GM23248 (cell line): ENCODE measurements at places on chromosomes 6 and 20.

- peak; percentile 17 for DNase-seq
Observed at GRCh38 chr20:64093013-64093503, 8.9 kb upstream of the LKAAEAR1 start.

DNA sequence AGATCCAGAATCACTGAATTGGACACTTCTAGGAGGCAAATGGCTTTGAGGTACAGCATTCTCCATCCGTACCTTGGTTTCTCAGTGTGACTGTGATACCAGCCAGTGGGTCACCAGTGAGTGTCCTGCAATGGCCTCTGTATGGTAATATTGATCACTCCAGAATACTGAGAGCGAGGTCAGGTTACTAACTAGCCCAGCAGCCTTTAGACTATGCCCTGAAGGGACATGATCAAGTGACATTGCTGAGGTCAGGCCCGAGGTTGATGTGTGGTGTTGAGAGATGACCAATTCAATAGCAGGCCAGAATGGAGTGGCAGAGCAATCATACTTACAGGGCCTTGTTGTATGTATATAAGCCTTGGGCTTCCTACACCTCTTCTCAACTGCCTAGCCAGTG is 476.0 kb downstream of the KHDRBS2 start:
- no peak for DNase-seq

DNA sequence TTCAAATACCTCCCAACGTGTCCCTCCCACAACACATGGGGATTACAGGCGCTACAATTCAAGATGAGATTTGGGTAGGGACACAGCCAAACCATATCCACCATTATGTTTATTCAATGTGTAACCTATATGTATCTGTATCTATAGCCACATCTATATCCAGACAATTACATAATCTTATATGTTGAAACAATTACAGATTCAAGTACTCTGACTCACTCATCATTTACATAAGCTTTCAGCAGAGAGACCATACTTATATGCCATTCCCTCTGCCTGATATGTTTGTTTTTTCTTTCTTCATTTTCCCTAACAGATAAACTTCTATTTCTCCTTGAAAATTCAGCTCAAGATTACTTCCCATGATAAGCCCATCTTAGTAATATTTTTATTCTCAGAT is 163.6 kb downstream of the LAMA2 start:
- DNase-seq: no peak

DNA sequence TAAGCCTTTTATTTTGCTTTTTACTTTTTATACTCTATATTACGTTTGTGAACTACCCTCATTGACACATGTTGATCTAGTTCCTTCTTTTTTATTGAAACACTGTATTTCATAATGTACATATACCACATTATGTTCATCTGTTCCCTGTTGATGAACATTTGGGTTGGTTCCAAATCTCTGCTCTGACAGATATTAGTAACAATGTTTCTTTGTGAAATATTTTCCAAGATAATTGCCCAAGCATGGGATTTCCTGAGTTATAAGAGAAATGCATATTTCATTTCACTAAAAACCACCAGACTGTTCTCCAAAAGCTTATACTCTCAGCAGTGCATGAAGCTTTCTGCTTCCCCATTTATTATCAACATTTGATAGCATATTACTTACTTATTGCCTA is 44.2 kb upstream of the TNFRSF21 start:
- no peak for DNase-seq

DNA sequence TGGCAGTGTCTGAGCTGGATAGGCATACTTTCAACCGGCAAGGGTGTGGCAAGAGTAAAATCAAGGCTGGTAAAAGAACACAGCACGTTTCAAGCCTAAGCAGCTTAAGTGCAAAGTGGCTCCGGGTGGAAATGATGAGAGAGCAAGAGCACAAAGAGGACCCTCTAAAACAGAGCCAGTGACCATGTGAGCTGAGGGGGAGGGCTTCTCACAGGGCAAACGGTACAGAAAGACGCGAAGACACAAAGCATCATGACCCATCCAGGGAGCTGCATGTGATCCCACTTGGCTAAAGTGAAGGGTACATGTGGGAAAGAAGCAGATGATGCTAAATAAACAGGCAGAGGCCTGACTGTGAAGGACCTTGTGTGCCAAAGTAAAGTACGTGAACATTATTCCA is 25.7 kb downstream of the FKBP5 start:
- peak; percentile 25 for DNase-seq

- DNase-seq: no peak
Observed at GRCh38 chr6:163672710-163673109, 258.2 kb downstream of the QKI start.

- DNase-seq: no peak
Observed at GRCh38 chr6:70601014-70601413, 34.3 kb downstream of the SDHAF4 start.

DNA sequence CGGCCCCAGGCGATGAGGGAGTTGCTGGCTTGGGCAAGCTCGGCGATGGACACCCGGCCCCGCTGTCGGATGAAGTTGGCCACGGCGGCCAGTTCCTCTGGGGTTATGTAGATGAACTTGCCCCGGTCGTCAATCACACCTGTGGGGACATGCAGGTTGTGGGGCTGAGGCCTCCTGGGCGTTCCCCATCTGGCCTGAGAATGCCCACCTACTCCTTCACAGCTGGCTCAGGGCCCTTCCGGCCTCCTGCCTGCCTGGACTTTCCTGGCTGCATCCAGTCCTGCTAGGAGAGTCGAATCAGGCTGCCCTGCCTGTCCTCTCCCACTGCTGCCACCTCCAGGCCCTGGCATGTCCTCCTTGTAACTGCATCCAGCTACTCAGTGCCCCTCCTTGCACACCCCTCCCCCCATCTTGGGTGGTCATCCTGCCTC is 13.8 kb downstream of the DDRGK1 start:
- no peak for DNase-seq

GRCh38 chr6:39892490-39893129 is 41.7 kb downstream of the MOCS1 start:
- peak; percentile 79 for DNase-seq

- DNase-seq: no peak
Observed at GRCh38 chr6:82894653-82895259, 170.9 kb downstream of the UBE3D start.

DNA sequence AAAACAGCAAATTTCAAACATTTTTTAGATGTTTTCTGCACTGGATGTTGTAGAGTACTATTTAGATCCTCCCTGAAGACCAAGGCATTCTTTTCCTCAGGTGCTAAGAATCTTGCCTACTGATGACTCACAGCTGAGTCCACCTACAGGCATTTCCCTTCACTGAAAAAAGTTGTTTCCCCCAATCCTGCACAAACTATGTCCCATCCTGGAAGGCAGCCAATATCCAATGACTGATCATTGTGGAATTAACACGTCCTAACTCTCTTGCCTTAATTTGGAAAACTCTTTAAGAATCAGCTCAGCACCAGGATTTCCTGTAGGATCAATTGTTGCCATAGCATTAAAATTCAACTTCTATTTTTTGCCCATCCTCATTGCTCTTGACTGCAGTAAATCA is 268.4 kb upstream of the IRAK1BP1 start:
- peak; percentile 86 for DNase-seq

DNA sequence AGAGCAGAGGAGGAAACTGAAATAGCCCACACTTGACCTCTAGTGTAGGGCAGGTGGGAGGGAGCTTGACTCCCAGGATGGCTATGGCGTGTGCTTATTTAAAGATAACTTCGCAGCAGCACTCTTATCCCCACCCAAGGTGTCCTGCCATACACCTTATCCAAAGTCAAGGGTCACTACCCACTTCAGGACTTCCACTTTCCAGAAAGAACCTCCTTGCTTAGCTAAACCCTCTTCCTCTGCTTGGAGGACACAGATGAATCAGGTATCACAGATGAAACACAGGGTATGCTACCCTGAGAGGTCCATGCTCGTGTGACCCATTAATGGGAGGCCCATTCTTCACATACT is 2.3 kb downstream of the RIN2 start:
- no peak for DNase-seq

DNA sequence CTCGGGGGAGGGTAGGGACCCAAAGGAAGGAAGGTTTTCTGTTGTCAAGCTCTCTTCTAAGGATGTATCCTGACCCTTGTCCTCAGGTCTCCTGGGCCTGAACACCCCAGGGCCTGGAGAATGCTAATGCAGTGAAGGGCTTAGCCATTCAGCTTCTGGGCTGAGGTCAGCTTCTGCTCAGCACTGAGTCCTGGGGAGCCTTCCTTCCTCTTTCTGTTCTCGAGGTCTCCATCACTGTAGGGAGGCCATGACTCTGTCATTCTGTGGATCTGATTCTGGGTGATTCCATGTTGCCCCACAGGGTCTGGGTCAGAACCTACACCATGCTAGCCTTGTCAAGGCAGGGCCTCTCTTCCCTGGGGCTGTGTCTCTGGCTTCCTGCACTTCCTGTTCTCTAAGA is 712.7 kb downstream of the DHX35 start:
- DNase-seq: no peak

DNA sequence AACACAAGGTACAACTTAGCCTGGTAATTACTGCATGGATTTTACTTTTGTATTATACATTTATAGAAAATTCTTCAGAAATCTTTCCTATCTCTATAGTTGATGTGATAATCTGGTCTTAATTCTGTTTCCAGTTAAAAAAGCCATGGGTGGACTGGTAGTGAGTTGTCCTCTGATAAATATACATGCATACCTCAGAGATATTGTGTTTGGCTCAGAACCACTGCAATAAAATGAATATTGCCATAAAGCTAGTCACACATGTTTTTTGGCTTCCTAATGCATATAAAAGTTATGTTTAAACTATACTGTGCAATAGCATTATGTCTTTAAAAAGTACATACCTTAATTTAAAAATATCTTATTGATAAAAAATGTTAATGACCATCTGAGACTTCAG is 708.6 kb upstream of the MARCKS start:
- peak; percentile 2 for DNase-seq

DNA sequence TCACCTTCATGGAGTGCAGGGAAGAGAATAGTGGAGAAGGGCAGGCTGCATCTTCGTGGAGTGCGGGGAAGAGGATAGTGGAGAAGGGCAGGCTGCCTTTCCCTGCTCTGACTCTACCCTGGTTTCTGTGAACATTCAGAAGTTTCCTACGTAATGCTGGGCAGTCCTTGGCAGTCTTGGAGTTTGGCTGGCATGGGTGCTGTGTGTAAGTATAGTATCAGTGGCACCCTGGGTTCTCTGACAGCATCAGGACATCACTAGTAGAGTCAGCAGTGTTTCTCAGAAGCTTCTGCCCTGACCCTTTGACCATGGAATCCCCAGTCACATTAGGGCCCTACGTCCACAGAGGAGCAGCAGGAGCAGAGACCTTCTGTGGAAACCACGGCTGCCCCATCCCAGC is 352.9 kb downstream of the NRN1 start:
- DNase-seq: no peak

- DNase-seq: peak; percentile 36
Observed at GRCh38 chr6:131877999-131878789, 70.4 kb downstream of the ENPP1 start.

GRCh38 chr6:155093430-155093829 is 98.3 kb downstream of the TIAM2 start:
- no peak for DNase-seq

DNA sequence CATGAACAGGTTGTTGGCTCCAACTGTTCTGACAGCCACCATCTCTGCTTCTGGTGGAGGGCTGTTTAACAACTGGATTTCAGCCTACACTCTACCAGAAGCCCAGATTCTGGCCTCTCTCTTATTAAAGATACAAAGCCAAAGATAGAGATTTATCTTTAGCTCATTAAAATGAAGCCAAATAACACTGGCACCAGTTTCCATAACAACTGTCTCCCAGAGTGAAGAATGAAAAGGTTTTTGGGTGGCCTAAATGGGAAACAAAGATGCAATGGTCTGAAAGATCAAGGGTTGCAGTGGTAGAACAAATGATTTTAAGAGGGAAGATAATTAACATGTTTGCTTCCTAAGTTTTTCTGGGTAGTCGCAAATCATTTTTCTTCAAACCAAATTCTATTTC is 3.2 kb upstream of the SMPDL3A start:
- no peak for DNase-seq

DNA sequence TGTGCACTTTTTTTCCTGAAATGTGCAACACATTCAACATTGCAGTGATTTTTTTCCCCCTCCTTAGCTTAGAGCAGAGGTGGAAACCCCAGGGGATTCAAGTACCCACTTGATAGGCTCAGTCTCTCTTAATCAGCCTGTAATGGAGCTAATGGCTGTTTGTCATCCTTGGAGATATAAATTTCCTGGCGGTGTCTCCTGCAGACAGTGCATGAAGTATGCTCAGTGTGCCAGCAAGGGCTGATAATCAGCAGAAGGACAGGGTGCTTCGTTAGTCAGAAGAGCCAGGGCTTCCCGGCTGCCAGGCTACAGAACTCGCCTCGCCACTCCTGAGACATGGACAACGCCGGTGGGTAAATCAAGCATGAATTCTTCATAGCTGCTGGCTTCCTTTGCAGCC is 69.8 kb upstream of the PHACTR2 start:
- no peak for DNase-seq
